Stimulated activated naive CD8-positive, alpha-beta T cell treated with anti-CD3 and anti-CD28 coated beads, Interleukin-15, amount 100 ng/mL, for 72 hours (primary cell): ENCODE measurements at places on chromosomes 6 and 20.

DNA sequence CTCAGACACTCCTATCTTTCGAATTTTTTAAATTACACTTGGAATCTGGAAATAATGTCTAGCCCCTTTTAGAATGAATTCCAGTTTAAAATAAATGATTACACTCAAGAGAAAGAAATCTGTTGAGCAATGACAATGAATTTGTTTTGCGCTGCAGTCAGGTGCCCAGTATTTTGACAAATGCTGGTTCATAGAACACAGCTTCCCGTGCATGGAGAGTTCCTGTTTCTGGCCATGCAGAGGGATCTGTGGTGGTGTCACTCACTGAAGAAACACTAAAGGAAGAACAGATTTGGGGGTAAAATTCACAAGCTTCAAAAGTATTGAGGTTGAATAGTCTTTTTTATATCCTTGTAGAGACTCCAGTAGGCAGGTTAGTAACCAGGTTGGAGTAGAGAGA, 113.4 kb upstream of the CEP85L start:
- no peak for DNase-seq

- no peak for DNase-seq
Observed at GRCh38 chr6:75268121-75268987, 16.2 kb downstream of the TMEM30A start.

DNA sequence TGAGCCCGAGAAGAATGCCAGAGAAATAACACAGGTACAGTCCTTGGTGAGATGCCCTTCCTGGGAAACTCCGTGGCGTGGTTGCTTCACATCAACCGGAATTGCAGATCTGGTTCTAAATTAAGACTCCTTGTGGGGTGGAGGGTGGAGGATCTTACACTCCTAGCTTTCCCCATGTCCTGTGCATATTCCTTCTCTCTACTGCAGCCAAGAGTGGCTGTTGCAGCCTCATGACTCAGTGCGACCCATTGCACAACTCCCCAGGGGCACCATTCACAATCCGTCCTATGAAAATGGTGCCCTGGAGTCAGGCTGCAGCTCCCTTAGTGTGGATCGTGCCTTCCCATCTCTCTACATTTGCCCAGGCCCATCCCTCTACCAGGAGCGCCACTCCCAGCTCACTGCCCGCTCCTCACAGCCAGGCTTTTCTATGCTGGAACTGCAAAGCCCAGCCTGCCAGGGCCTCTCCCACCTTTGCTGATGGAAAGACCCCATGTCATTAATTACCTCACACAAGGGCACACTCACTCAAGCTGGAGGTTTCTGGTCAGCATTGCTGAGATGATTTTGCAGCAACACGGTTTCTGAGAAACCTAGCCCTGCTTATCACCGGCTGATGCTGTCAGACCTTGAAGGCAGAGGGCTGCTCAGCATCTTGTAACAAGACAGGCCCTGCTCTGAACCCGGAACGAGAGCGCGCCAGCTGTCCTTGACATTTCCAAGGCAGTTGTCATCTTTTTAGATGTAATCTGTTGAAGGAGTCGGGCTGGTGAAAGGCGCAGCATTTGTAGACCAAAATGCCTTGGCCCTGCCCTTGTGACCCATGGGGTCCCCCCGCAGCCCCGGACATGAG, 39.7 kb downstream of the SIRPA start:
- no peak for DNase-seq

- no peak for DNase-seq
Observed at GRCh38 chr6:15305496-15305895, 59.6 kb downstream of the JARID2 start.

DNA sequence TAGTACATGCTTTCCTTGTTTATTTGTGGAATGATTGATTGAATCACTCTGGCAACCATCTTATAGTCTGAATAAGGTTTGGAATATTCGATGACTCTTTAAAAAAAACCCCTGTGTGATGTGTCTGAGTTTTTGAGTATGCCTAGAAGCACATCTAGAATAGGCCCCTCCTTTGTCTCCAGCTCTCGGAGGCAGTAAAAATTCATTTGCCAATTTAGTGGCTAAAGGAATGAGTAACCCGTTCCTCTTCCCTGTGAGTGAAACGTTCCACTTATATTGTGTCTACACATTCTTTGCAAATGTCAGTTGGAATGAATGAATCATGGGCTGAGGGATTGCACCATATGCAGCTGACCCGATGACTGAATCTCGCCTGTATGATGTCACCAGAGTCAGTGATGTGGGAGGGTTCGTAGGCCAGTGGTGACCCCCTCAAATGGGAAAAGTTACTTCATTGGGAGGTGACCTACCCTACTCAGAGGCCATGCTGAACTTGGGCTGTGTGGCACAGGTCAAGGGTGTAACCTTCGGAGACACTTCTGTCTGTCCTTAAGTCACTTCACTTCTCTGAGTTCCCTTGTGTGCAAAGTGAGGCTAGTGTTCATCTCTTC, 21.6 kb downstream of the MOCS3 start:
- DNase-seq: peak; percentile 46

DNA sequence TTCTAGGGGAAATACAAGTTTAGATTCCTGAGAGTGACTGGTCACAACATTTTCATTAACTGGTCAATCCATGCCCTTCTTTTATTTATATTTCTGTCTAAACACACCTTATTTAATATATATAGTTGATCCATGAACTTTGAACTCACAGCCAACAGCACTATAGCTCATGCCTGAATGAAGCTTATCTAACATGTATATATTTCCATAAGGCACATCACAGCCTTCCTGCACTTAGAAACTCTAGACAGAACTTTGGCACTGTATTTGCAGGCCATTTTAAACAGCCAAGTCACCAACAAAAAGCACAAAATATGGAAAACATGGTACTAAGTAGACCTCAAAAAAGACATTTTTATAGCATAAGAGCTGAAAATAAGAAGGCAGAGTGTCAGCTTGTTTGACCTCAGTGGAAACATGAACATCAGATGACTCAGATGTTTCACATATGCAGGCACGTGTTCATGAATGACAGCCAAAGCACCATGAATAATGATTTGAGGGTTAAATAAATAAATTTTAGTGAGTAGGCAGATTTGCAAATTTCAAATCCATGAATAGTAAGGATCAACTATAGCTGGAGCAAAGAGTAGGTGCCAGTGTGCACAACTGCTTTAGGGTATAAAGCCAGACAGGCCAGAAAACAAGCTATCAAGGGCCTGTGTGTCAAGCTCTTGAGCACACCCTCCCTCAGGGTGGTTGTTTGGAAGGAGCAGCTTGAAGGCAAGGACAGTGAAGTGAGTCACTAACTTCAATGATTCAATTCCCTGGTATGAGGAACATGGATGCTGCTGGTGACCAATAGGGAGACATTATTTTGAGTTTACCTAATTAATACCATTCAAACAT, 88.9 kb upstream of the NT5E start:
- DNase-seq: no peak

- peak; percentile 32 for DNase-seq
Observed at GRCh38 chr6:42278131-42278853, 60.6 kb upstream of the MRPS10 start.

DNA sequence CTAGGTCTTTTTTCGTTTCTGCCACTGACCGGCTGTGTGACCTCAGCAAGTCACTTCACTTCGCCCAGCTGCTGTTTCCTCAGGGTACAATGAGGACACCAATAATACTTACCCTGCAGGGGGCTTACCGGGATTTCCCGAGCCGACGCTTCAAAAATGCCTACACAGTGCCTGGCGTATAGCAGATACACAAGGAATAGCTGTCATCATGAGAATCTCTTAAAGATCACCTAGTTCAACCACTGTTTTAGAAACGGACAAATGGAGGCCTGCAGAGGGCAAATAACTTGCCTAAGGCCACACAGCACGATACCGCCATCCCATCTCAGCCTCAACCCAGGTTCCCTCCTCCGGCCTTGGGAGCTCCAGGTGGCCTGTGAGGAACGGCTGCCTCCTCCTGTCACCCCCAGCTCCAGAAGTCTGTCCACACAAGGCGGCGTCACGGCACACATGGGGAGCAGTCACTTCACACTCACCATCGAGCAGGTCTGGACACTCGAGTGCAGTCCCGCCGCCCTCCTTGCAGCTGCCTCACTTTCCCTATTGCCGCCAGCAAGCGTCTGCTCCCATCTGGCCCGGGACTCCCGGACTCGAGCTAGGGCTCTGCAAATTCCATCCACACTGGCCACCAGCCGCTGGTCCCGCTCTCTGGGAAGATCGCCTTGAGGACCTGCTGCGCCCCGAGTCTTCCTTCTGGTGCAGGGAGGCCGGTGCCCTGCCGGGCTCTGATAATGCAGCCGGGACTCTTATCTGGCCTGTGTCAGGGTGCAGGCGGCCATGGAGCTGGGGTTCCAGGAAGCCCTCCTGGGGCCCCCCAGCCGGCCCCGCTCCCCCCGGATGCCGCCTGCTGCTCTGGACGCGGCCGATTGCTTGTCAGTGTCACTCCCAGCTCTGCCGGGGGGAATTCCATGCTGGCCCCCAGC, at the start of gene RIPOR3:
Gene RIPOR3 (minus strand): TSS at position 893 of the 923 bp plus-strand sequence. CDS start 414 bp downstream, at position 479.
- DNase-seq: no peak

DNA sequence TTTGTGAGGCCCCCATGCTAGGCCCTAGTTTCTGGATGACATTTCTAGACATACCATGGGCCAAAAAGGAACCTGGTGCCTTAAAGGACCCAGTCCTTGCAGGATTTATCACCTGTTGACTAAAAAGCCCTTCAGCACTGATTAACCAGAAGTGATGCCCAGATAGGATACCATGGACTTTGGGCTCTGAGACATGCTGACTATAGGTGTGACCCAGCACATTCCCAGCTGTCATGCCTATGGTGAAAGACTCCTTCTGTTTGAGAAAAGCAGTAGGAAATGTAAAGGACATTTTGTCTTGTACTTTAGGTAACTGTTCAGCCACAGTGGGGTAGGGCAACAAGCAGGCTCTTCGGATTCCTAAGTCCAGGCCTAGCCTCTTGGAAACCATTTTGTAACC, 724.2 kb downstream of the CD109 start:
- no peak for DNase-seq

- peak; percentile 69 for DNase-seq
Observed at GRCh38 chr6:43454290-43454695, 1.1 kb downstream of the DLK2 start.

DNA sequence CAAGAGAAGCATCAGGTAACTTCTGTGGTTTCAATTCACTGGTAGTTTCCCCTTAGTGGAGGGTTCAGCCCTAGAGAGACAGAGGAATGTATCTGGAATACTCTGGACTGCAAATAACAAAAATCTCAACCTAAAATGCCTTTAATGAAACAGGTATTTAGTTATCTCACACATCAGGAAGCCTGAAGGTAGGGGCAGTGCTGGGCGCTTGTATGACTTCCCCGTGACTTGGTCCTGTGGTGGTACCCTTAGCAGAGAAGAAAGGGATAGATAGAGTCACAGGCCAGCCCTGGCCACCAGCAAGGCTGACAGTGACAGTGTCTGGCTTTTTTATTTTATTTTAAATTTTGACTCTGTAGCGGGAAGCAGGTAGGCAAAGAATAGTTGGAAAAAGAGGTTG, 14.9 kb downstream of the LRRC1 start:
- no peak for DNase-seq

DNA sequence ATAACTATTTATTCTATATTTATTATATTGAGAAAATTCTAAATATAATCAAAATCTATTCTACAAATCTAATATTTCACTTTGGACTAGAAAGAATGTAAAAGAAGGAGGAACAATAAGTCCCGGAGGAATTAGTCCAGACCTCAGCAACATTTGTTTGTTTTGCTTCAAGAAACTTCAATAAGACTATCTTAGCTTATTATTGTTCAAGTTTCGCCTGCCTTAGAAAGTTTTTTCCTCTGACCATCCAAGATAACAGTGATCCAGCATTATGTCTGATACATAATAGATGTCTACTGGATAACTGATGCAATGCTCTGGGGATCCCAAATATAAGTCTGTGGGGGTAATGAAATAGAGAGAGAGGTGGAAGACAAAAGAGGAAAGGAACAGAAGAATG, 28.7 kb upstream of the NT5E start:
- no peak for DNase-seq

- DNase-seq: no peak
Observed at GRCh38 chr6:113457751-113458150, 399.4 kb upstream of the MARCKS start.

DNA sequence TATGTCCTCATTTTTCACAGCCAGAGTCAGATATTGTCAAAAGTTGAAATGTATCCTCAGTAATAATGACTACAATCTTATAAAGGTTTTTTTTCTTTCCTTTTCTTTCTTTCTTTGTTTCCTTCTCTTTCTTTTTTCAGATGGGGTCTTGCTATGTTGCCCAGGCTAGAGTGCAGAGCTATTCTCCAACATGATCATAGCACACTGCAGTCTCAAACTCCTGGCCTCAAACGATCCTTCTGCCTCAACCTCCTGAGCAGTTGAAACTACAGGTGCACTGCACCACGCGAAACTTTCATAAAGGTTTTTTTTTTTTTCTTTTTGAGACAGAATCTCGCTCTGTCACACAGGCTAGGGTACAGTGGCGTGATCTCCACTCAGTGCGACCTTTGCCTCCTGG, 31.1 kb upstream of the FOXA2 start:
- no peak for DNase-seq

DNA sequence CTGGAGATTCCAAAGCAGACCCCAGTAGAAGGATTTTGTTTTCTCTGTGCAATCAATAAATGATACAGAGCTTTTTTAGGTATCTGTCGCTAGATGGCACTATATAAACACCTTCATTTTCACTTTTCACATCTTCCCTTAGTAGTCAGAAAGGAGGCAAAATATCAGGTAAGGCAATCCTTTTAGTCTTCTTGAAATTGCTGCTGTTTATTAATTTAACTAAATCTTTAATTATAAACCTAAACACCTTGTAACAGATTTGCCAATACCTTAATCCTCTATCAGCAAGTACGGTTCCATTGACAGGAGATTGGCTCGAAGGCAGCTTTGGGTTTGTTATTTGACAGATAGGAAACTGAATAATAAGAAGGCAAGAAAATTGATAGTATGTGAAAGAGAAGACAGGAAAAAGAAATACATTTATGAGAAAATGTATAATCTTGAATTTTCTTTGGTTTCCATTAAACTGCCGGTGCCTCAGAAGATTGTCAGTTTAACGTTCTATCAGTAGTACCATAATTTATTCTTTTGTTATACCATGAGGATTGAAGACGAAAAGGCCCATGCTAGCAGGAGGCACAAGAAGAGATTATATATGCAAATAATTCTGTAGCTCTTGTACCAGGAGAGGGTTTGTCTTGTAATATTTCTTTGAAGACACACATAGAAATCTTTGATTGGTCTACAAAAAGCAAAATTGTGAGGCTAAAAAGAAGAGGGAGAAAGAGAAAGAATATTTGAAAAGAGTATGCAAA, 23.5 kb upstream of the IBTK start:
- DNase-seq: no peak
